ENCODE measurements at places on chromosomes 11 and 22. TPM values are rescaled to one million over a fixed set of nuclear protein-coding genes. Genes with fewer than 3 reads are reported as not detected.
A peak's percentile ranks its signal among the peaks of the same experiment; 100 is the strongest.

DNA sequence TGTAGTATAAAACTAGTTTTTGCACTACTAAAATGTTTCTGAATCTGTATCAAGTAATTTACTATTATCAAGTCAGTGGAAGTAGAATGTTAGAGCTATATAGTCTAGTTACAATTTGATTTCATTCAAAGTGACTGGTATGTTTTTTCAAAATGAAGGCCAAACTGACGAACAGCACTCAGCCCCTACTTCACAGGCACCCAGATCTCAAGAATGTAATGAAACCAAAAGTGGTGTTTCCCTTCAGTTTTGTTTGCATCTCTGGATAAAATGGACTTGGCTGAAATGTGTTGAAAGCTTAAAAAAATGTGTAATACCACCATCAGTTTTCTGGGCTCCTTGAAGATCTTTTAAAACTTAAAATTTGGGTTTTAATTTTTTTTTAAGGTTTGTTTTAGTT, 46.4 kb downstream of the QSER1 start:
- no peak overlapping the region for H3K4me3 ChIP-seq
- H3K36me3 ChIP-seq, result peaks cover 44% of the 10 kb centered on the region
- DNase-seq, result no peak
- no peak overlapping the region for H3K27ac ChIP-seq

DNA sequence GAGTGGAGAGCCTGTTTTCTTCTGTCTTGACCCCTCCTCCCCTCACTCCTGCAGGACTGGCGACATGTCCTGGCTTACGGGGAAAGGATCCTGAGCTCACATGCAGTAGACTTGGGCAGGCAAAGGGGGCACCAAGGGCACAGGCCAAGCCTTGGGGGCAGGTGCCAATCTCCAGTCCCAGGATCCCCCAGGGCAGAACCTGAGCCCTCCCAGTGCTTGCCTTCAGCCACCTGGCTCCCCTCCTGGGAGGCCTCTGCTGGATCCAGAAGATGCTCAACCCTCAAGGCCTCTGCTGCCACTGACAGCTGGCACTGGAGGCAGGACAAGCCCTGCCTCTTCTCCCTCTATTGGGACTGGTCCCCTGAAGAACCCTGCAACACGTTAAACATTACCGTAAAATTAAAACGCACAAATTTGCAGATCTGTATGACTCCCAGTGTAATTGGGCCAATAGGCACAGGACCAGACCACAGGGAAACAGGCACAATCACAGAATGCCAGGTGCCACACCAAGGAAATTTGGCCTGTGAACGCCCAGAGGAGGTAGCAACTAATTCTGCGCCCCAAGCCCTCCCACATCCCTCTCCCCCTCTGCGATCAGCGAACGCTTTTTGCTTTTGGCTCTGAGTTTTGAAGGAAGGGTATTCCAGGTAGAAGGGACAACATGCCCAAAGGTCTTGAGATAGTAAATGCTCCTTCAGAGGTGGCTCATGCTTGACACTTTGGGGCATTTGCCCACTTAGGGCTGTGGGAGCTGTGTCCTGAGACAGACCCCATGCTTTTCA, 967 bp upstream of the LZTR1 start:
- no peak for DNase-seq
- peak overlapping the region; percentile 91 for H3K4me3 ChIP-seq
- peaks cover 18% of the 10 kb centered on the region for H3K36me3 ChIP-seq
- H3K27me3 ChIP-seq, result no peaks in the 10 kb centered on the region

- DNase-seq, result no peak
- no peaks in the 10 kb centered on the region for H3K4me1 ChIP-seq
- no peak overlapping the region for H3K4me3 ChIP-seq
- H3K36me3 ChIP-seq, result no peaks in the 10 kb centered on the region
These were observed 17.1 kb upstream of the VWA5A start for GRCh38 chr11:124098141-124098540.

DNA sequence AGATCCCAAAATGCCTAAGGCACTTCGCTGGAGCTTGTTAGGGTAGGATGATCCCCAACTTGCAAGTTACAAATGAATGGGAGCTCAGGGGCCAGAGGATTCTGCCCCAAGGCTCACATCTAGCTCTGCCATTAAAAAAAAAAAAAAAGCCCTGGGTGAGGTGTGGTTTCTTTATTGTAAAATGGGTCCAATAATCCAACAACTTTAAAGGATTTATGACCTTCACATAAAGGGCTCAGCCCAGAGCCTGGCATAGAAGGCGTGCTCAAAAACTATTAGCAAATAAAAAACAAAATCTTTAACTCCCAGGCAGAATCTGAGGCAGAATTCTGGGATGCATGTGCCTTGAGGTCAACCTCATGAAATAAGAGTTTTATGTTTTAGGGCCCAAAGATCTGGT, 42.5 kb downstream of the WT1 start:
- H3K4me3 ChIP-seq, result no peak overlapping the region
- peaks cover 6% of the 10 kb centered on the region for H3K27me3 ChIP-seq

DNA sequence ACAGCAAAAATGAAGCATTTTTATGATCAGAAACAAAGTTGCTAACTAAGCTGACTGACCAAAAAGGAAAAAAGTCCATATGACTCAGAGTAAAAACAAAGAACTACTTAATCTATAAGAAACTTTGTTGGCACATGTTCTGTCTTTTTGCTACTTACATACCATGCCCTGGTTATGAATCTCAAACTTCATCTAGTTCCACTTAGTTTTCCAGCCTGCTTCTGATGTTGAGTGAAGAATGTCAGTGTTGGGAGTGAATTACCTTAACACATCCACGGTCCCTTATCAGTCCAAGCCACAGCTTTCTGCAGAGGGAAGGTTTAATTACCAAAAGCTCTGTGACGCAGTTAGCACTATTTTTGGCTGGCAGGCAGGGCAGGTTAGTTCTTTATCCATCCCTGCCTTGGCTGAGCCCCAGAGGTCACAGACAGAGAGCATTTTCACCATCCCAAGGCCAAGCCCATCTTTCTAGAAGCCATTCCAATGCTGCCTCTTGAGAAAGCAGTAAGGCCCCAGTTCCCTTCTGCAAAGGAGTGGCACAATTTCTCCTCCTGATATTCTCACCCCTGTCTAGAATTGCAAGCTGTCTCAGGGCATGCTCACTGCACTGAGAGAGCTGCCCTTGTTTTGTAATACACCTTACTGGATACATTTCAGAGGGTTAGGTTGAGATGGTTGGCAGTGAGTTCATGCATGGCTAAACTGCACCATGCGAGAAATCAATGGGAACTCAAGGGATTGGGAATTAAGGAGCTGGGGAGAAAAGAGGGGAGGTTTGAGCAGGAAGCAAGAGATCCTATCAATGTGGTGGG, 67.1 kb downstream of the SLC1A2 start:
- no peak overlapping the region for H3K4me3 ChIP-seq
- no peaks in the 10 kb centered on the region for H3K36me3 ChIP-seq
- no peak overlapping the region for H3K27ac ChIP-seq
- H3K4me1 ChIP-seq, result peaks cover 13% of the 10 kb centered on the region
- H3K27me3 ChIP-seq, result no peaks in the 10 kb centered on the region

- no peaks in the 10 kb centered on the region for H3K27me3 ChIP-seq
- H3K4me1 ChIP-seq, result no peaks in the 10 kb centered on the region
- no peak for DNase-seq
These were observed 75.2 kb downstream of the DHCR7 start for GRCh38 chr11:71372693-71373657.

SH3BP1 gene
- total RNA-seq, result 13.6 TPM
